ENCODE measurements at places on chromosomes 12 and 14.

- DNase-seq: no peak
Measured at GRCh38 chr14:32303865-32304264, 25.2 kb upstream of the AKAP6 start.

- no peak for DNase-seq
Measured at GRCh38 chr12:47271800-47272239, 192.1 kb upstream of the AMIGO2 start.

DNA sequence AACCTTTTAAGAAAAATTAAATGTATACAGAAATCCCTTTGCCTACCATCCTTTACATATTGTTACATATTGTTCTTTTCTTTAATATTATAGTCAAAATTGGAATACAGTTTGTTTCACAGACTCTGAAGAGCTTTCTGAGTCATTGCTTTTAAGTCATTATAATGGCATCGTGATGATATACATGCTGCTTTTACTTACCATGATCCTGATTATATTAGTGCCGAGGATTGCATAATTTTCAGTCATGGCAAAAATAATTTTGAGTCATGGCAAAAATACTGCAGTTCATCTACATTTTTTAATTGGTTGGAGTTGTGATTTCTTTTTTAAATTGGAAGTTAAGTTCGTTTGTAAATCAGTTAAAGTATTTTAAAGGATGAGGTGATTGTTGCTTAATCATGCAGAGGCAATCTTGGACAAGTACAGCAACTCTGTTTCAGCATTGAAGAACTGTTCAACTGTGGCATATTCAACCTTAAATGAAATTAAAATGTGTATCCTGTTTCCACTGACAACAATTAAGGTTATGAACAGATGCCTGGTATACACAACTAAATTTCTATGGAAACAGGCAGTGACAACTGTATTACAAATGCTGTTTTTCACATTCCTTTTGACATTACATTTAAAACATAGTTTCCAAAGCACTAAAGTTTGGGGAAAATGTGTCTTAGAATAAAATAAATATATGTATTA, 142.3 kb downstream of the PCNX1 start:
- DNase-seq: no peak

- no peak for DNase-seq
Measured at GRCh38 chr12:121209221-121209620, 708 bp upstream of the P2RX4 start.

Data from activated T-helper 1 cell treated with anti-CD3 and anti-CD28 coated beads, Interleukin-2, amount 50 U/mL, for 16 hours (primary cell).